Hematopoietic multipotent progenitor cell treated with erythropoietin and hydrocortisone succinate and interleukin-3 and kit ligand, for 8 days (in vitro differentiated cells): ENCODE measurements at places on chromosomes 6 and 20.
A peak's percentile ranks its signal among the peaks of the same experiment; 100 is the strongest.

DNA sequence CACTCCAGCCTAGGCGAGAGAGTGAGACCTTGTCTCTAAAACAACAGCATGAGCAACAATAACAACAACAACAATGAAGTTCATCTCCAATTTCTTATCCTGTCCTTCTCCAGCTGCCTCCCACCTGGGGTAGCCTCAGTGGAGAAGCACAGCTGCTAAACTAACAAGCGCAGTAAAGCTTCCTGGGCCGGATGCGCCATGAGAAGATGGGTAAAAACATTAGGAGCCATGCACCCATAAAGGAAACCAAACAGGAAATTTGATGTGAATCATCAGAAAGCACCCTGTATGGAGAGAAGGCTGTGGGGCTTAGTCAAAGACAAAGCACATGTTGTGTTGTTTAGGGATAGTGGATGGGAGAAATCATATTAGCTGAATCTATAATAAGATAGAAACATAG lies 61.1 kb upstream of the CCN6 start:
- no peak for DNase-seq

GRCh38 chr6:106731144-106731842 lies 101.9 kb downstream of the QRSL1 start:
- no peak for DNase-seq

- no peak for DNase-seq
Measured at GRCh38 chr6:14109411-14109826, 8.2 kb upstream of the CD83 start.

- DNase-seq, result peak; percentile 61
Measured at GRCh38 chr6:109978174-109979032, at the start of gene GPR6. Gene GPR6 (plus strand): TSS chr6:109978311. CDS start chr6:109979113, 802 bp downstream.

GRCh38 chr6:163366288-163366687 lies 48.2 kb upstream of the QKI start:
- no peak for DNase-seq

DNA sequence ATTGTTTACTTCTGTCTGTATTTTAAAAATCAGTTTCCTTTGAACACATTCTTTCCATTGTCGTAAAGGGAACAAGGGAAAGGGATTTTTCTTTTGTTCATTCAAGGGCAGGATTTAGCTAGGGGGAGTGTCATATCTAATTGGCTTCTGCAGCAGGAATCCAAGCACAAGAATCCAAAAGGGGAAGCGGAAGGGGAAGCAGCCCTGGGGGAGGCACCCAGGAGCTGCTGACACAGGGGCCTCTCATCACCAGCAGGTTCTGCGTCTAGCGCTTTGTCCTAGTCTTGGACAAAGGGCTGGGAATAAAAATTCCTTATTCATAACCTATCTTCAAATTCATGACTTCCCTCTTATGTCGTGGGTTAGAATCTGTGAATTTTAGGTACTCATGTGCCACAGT lies 13.7 kb downstream of the RIPK1 start:
- no peak for DNase-seq

- no peak for DNase-seq
Measured at GRCh38 chr6:18269717-18270116, 5.4 kb upstream of the DEK start.

GRCh38 chr6:101585501-101585900 lies 192.0 kb downstream of the GRIK2 start:
- no peak for DNase-seq

DNA sequence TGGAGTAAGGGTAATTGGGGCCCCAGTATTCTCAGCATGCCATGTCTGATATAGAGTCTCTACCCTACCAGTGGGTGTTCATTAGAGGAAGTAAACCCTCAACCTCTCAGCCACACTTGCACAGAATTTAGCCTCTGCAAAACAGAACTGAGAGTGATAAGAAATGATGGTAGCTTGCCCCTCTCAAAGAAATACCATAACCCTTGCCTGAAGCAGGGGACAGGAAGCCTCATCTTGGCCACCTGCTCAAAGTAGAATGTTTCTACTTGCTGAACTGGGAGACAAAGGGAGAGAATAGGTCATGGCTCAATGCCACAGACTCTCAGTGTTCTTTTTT lies 33.7 kb downstream of the SPTLC3 start:
- no peak for DNase-seq

- peak; percentile 88 for DNase-seq
Measured at GRCh38 chr6:90160013-90160412, 136.6 kb downstream of the BACH2 start.
